ENCODE measurements at places on chromosomes 3 and 15.
A peak's percentile ranks its signal among the peaks of the same experiment; 100 is the strongest.

GRCh38 chr3:59816312-59816711, 766.5 kb upstream of the CFAP20DC start:
- DNase-seq: no peak

DNA sequence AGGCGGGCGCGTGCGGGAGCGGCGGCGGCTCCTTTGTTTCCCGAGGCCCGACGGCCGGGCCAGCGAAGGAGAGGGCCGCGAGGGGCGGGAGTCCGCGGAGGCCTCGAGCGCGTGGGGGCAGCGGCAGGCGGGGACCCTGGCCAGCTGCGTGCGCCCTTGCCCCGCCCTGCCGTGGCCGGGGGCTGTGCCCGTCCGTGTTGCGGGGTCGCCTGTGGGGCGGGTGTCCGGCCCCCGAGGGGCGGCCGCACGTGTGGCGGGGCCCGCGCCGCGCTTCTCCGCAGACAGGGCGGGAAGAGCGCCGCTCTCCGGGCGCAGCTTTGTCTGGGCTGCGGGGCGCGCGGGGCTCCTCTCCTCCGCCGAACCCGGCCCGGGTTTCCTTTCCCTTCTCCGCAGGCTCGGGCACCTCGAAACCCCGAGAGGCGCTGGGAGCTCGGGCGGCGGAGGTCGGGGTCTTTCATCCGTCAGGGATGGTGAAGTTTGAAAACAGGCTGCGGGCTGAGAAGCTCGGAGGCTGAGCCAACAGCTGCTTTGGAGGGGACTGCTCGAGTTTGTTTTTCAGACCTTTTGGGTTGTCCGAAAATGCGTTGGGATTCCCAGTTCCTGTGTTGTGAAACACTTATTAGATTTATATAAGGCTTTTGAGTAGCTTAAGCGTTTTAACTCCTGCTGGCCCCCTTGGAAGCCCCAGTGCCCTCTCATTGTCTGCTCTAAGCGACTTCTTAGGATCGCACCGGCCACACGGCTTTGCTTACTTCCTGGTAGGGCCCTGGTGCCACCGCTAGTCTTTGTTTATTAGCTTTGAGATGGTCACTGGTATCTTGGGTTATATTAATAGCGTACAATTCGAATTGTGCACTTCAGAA, 817 bp downstream of the USP3 start:
- peak; percentile 80 for DNase-seq

DNA sequence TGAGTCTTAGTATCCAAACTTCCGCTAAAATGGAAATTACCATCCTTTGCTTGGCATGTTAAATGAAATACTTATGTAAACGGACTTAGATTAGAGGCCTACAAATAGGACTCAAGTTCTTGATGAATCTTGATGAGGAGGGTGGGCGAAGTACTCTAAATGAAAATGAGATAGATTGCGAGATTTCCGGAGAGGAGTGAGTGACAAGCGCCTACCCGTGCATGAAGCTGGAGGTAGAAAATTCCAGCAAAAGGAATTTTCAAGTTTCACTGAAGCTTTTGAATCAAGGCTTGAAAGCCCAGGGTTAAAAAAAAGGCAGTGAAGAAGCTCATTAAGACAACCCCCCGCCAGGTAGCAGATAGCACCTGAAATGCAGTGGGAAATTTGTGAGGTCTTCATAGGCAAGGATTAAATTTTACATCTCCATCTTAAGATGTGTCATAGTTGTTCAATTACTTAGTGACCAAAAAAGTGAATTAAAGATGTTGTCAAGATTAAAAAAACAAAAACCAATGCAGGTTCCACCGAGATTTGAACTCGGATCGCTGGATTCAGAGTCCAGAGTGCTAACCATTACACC, 655 bp upstream of the RAB11A start:
- DNase-seq: no peak

- no peak for DNase-seq
Observed at GRCh38 chr3:9949626-9950025, 2.6 kb downstream of the PRRT3 start.

- no peak for DNase-seq
Observed at GRCh38 chr15:44591326-44591725, 54.4 kb downstream of the EIF3J start.

DNA sequence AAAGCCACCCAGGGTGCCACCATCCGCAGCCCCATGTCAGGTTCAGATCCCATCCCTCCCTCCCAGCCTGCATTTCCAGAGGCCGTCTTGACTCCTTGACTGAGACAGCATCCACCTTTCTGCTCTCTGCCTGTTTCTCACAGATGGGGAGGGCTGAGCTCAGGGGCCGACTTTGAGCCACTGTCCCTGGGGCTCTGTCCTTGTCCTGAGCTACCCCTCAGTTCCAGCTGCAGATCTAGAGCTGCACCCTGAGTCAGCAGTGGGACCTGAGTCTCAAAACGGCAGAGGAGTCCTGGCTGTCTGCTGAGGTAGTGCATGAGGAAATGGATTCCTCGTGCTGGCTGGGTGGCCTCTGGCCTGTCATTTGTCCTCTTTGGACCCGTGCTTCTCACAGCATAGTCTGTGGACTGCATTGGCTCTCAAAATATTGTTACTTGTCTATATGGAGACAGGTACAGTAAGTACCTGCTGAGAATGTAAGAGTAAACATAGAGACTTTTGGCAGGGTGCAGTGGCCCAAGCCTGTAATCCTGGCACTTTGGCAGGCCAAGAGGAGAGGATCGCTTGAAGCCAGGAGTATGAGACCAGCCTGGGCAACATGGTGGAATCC, 22.3 kb downstream of the RPLP1 start:
- no peak for DNase-seq

DNA sequence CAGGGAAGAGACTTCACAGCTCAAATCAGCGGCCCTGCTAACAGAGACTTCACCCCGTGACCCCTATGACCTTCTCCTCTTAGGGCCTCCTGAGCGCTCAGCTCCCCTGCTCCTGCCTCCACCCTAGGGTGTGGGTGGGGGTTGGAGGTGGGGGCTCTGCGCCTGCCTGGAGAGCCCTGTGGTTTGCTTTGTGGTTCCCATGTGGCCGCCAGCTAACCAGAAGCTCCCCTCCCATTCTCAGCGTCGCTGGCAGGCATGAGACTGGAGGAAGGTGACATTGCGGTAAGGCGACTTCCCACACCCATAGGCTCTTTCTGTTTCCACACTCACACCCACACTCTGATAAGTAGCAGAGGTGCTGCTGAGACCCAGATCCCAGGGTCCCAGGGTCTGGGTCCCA, 27.6 kb downstream of the XYLB start:
- no peak for DNase-seq

DNA sequence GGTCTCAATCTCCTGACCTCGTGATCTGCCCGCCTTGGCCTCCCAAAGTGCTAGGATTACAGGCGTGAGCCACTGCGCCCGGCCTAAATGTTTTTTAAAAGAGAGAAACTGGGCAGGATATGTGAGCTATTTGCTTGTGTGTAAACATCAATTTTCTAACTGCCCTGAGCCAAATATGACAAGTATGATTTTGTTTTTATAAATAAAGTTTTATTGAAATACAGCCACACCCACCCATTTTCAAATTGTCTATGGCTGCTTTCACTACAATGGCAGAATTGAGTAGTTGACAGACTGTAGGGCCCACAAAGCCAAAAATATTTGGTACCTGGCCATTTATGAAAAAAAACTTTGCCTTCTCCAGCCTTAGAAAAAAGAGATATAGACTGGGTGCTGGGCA, 15.9 kb upstream of the HDC start:
- no peak for DNase-seq

- no peak for DNase-seq
Observed at GRCh38 chr15:34055868-34056595, 17.0 kb upstream of the AVEN start.

DNA sequence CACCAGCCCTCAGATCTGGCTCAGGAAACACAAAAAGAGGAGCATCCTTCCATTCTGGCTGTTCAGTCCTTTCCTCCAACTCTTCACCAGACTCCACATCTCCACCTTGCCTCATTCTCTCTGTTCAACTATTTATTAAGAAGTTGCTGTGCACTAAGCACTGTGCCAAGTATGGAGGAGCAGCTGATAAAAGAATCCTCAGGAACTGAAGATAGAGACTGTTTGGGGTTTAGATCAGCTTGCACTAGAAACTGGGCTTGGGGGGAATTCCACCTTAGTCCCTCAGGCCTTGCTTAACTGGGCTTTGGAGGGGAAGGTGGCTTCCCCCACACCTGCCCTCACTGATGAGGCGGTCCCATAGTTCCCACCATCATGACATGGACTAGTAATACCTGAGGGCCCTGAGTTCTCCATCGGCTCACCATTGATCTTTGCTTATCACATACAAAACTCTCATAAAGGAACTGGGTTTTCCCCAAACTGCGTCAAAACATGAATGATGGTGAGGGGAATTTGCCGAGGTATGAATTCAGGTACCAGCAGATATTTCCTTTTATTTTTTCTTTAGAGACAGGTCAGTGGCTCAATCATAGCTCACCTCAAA, 1.7 kb upstream of the CCR8 start:
- DNase-seq: no peak

- DNase-seq: peak; percentile 49
Observed at GRCh38 chr3:63067999-63068645, 192.9 kb upstream of the CADPS start.

- no peak for DNase-seq
Observed at GRCh38 chr3:178895178-178895789, 176.3 kb downstream of the ZMAT3 start.

DNA sequence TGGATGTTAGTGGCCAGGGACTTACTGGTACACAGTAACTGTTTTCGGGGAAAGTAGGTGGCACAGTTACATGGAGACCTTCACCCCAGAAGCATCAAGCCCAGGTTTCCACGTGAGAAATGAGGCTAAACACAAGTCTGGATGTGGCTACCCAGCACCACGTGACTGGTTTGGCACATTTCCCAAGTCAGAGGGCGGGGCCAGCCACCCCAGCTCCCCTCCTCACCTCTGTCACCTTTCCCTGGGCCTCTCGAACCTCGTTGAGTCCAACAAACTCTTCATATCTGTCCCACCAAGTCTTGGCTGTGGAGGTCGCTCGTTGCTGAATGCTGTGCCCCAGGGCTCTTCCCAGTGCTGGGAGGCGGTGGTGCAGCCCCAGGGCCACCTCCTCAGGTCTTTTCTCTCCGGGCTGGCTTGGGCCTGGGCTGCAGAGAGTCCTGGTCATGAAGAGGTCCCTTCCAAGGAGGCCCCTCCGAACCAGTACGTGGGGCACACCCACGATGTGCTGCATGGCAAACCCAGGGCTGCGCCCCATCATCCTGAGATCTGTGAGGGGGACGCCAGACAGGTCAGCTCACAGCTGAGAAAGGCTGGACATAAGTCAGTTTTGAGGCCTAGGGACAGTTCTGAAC, 4.8 kb upstream of the PLXNB1 start:
- DNase-seq: peak; percentile 55

- no peak for DNase-seq
Observed at GRCh38 chr3:118543832-118544231, 490.8 kb downstream of the IGSF11 start.

GRCh38 chr15:59140422-59141226, 35.7 kb downstream of the CCNB2 start:
- DNase-seq: no peak

- DNase-seq: no peak
Observed at GRCh38 chr3:79367066-79367465, 400.7 kb downstream of the ROBO1 start.

DNA sequence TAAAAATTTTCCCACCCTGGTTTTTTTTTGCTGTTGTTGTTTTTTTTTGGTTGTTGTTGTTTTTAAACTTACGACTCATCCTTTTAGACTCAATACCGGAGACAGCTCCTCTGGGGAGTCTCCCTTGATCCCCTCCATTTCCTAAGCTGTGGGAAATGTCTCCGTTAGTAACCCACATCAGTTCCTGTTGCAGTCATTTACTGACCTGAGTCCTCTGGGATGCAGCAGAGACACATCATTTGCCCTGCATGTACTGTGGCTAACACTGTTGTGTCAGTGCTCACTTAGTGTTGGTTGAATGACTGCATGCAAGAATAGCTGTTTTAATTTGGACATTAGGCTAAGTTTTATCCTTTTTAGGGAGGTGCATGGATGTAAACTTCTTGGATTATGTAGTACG, 83.8 kb downstream of the MBNL1 start:
- DNase-seq: no peak

DNA sequence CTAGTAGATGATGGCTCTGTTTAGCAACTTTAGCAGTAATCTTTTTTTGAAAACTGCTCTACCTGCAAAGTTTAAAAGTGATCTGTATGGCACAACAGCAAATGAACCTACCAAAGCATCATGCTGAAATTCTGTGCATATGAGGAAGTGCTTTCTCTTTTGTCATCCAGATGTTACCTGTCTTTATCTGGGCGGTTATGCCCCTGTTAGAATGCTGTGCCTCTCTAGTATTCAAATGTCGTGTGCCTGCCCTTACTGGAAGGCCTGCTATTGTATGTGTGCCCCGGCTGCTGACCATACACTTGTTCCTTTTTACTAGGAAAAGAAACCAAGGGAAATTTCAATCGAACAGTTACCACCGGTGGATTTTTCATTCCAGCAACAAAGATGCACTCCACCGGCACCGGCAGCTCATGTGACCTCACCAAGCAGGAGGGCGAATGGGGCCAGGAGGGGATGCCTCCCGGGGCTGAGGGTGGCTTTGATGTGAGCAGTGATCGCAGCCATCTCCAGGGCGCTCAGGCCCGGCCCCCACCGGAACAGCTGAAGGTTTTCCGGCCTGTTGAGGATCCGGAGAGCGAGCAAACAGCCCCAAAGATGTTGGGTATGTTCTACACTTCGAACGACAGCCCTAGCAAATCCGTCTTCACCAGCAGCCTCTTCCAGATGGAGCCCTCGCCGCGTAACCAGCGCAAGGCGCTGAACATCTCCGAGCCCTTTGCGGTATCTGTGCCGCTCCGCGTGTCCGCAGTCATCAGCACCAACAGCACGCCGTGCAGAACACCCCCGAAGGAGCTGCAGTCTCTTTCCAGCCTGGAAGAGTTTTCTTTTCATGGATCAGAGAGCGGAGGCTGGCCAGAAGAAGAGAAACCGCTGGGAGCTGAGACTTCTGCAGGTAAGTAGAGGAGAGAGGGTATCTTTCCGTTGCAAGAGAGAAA, 61.6 kb downstream of the TMEM39A start:
- no peak for DNase-seq

GRCh38 chr3:161649900-161650484, 153.4 kb downstream of the OTOL1 start:
- DNase-seq: no peak

DNA sequence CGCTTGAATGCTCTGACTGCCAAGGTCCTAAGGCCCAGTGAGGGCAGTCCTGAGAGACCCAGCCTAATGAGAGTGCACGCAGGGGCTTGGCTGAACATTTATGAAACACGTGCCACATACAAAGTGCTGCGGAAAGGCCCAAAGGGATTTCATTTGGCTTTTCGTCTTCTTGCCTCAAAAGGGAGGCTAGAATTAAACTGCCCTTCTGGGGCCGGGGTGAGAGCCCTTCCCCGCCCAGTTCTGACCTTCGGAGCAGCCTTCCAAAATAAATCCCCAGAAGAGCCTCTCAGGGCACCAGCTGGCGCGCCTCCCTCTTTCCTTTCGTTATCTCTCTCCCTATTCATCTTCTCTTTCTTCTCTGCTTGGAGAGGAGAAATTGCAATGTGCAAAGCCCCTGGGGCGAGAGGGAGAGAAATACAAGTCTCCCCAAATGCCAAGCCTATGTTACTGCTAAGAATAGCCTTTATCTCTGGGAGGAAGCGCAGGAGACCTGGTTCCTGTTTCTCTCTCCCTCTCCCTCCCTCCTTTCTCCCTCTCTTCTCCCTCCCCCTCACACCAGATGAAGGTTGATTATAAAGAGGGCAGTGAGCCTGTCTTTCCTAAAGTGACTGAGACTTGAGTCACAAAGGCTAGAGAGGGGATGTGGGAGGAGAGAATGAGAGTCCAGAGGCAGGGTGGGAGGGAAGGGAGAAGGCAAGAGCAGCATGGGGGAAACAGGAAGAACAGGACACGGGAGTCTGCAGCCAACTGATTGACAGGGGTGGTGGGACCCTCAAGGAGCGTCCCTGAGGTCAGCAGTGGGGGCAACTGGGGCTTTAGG, 36.7 kb upstream of the NDUFB4 start:
- no peak for DNase-seq

- no peak for DNase-seq
Observed at GRCh38 chr3:35974872-35975271, 335.5 kb downstream of the ARPP21 start.
